Erythroblast (primary cell): ENCODE measurements at places on chromosomes 6 and 20.

DNA sequence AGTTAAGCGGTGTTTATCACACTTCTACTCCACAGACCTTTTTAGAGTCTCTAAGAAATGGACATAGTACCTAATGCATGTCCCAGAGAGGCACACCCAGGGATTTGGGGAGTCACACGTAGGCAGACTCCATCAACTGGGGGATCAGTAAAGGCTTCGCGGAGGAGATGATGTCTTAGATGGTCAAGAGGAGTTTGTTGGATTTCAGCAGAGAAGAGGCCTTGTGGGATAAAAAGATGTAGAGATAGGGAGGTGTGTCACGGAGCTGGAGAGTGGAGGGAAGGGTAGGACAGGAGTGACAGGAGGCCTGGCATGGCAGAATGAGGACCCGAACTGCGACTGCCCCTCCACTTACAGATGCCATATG is 9.1 kb downstream of the DYNLRB1 start:
- DNase-seq, result no peak

DNA sequence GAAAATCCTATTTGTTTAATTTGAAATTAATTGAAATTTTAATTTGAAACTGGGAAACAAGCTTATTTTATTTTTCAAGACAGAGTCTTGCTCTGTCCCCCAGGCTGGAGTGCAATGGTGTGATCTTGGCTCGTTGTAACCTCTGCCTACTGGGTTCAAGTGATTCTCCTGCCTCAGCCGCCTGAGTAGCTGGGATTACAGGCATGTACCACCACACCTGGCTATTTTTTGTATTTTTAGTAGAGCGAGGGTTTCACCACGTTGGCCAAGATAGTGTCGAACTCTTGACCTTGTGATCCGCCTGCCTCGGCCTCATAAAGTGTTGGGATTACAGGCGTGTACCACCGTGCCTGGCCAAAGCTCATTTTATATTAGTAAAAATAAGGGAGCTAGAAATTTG is 4.2 kb downstream of the SRSF3 start:
- no peak for DNase-seq

DNA sequence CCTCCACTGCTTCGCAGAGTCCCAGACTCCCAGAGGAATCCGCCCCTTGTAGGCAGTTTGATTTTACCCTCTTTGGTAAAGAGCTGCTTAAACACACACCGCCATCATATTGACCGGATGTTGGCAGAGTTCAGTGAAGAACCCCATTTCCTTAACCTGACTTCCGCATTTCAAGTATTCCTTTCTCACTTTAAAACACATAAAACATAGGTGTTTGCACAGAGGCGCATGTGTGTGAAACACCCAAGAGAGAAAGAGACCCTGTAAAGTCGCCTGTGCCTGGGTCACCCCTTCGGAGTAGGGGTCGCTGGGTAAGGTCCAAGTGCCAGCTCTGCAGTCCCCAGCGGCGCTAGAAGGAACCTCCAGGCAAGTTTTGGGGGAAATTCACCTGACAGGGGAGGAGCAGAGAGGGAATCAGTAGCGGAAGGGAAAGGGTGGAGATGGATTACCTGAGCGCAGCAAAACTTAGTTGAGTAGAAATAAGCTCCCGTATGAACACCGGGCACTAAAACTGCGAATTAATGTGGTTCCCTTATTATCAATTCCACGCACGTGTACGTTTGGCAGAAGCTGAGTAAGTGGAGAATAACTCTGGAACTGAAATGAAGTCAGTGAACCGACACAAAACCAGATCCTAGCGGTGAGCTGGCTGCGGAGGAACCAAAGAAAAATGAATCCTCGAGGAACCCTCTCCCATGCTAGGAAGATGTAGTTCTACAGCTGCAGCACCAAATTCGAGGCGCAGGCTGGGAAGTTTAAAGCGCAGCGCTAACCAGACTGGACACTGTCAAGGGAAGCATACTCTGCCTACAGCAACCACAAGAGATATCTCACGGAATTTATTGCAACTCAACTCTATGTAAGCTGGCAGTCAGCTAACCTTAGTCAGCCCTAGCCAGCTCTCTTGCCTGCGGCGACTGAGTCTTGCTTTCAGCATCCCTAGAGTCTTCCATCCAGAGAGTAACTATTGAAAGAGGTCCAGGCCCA is 3.5 kb upstream of the HTR1B start:
- DNase-seq, result peak; percentile 19

GRCh38 chr20:56259948-56260347 is 11.4 kb downstream of the MC3R start:
- DNase-seq, result no peak

DNA sequence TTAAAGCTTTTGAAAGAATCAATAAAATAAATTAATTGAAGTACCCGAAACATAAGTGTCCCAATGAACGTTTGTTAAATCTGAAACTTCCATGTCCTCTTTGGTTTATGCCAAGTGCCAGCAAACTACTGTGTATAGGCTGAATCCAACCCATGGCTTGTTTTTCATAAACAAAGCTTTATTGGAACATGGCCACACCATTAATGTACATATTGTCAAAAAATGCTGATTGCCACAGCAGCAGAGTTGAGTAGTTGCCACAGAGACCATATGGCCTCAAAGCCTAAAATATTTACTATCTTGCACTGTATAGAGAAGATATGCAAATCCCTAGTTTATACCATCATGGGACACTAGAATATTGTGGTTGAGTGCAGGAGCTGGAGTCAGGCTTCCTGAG is 406.1 kb downstream of the MAFB start:
- DNase-seq, result no peak

GRCh38 chr6:219641-220198 is 72.6 kb upstream of the DUSP22 start:
- DNase-seq, result peak; percentile 7

- DNase-seq, result no peak
These were observed 17.0 kb downstream of the MDGA1 start for GRCh38 chr6:37680668-37681067.

- DNase-seq, result no peak
These were observed 289.9 kb upstream of the ZFP64 start for GRCh38 chr20:52481443-52481842.

GRCh38 chr20:35734777-35735649 is 7.0 kb downstream of the RBM39 start:
- DNase-seq, result no peak

DNA sequence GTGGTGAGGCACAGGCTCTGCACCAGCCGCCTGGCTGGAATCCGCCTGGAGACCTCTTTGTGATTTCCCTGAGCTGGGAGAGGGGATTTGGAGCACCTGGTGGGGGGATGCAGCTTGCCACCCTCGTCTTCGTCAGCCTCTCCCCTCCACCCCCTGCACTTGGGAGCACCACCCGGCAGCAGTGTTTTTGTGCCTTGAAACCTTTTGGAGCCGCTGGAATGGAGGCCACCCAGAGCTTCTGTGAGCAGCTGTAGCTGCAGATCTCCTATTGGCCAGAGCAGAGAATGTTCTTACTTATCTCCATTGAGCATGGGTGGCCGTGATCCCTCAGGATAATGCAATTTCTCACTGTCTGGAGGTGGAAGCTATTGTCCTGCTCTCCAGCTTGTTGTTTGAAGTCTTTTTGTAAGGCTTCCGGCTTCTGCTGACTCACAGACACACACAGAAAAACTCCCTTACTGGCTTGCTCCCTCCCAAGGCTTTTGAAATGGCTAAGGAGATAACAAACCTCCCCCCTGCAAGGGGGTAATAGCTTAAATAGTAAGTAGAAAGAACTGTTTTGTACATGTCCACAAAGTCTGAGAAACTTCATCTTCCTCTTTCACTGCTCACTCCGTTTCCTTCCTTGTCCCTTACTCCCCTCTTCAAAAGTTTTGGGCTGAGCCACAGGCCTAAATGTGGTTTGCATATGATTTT is 271.2 kb downstream of the PRL start:
- peak; percentile 66 for DNase-seq

- DNase-seq, result no peak
These were observed 47.7 kb upstream of the TMEM244 start for GRCh38 chr6:129908858-129909257.

DNA sequence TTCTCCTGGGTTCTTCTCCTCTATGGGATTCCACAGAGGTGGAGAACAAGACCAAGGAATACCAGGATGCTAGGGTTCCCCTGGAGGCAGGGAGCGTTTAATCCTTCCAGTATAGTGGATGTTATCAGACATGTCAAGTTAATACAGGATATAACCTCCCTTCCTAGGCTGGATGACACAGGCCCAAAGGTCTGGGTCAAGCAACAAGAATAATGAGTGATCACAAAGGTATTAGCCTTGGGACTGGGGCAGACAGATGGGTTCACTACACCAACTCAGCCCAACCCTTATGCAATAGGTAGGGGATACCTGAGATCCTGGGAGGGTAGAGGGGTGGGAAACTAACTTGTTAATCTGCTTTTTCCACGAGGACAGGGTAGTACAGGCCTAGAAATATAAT is 690.3 kb downstream of the HTR1B start:
- DNase-seq, result no peak

GRCh38 chr6:1538369-1538768 is 71.3 kb upstream of the FOXC1 start:
- no peak for DNase-seq

DNA sequence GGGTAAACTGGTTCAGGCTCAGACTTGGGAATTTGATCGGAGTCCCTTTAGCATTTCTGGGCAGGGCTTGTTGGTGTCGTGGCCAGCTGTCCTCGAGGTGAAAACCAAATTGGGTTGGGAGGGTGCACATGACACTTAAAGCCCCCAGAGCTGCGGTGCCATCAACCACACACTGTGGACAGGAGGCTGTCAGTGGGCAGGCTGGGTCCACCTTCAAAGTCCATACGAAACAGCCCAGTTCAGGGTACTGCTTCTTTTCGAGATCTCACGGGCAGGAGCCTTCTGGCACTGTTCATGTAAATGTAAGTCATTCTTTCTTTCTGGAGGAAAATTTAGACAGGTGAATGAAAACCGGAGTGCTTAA is 7.0 kb downstream of the SYNJ2 start:
- no peak for DNase-seq

- no peak for DNase-seq
These were observed 24.6 kb upstream of the CTNNBL1 start for GRCh38 chr20:37669062-37669772.
